ENCODE measurements at places on chromosomes 4 and X.

- no peak for DNase-seq
Measured at GRCh38 chr4:34878961-34879360, 1365.4 kb downstream of the ARAP2 start.

- no peak for DNase-seq
Measured at GRCh38 chr4:106615961-106616360, 247.4 kb upstream of the GIMD1 start.

- DNase-seq, result no peak
Measured at GRCh38 chr4:154184238-154184637, 307.4 kb downstream of the DCHS2 start.

GRCh38 chr4:181416966-181417365, 826.2 kb upstream of the TENM3 start:
- no peak for DNase-seq

GRCh38 chr4:39732728-39733127, 34.8 kb downstream of the UBE2K start:
- DNase-seq, result no peak

DNA sequence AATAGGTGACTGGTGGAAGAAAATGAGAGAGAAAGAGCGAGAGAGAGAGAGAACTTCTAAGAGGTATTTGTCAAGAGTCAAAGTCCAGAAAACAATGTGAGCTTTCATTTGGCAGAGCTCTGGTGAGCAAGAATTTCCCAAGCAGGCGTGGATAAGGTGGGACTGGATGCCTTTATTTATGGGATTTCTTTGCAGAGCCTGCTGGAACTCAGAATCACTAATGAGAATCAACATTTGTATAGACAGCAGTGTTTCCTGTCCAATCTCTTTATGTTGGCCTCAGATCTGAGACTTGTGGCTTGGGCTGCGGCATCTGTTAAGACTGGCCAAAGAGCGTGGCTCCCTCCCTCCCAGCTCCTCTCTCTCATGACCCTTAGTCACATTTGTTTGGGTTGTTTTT, 67.9 kb upstream of the TBL1X start:
- no peak for DNase-seq

DNA sequence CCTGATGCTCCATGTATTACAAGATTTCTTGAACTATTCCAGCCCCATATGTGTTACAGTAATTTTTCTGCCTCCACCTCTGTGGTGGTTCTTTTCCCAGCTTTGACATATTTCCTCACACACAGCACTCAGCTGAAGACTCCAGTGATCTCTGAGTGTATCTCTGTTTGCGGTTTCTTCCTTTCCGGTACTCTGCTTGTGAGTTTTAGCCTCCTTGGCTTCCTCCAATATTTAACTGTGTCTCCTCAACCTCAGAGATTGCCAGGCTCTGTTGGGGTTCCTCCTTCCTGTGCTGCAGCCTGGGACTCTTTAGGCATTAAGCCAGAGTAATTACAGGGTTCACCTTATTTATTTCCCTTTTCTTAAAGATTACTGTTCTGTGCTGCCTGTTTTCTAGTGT, 73.2 kb downstream of the NFKB1 start:
- no peak for DNase-seq

GRCh38 chr4:9812501-9813340, 31.3 kb downstream of the DRD5 start:
- no peak for DNase-seq

- DNase-seq, result no peak
Measured at GRCh38 chr4:168585168-168586091, 88.6 kb downstream of the PALLD start.

DNA sequence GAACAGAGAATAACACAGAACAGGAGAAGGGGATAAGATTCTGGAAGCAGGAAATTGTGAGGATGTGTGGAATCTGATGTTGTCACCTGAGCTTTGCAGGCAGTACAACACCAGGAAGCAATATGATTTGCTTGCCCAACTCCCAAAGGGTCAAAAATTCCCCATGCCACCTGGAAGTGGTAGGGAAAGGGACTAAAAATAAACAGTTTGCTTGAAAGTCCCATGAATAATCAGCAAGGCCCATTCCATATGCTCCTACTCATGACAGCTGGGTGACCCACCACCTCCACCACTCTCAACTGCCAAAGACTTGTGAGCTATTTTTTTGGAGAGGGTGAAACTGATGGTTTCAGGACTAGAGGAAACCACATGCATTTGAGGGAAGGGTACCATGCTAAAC, 168.4 kb downstream of the KCNIP4 start:
- DNase-seq, result no peak

- no peak for DNase-seq
Measured at GRCh38 chrX:38896724-38897298, 95.6 kb downstream of the MID1IP1 start.

DNA sequence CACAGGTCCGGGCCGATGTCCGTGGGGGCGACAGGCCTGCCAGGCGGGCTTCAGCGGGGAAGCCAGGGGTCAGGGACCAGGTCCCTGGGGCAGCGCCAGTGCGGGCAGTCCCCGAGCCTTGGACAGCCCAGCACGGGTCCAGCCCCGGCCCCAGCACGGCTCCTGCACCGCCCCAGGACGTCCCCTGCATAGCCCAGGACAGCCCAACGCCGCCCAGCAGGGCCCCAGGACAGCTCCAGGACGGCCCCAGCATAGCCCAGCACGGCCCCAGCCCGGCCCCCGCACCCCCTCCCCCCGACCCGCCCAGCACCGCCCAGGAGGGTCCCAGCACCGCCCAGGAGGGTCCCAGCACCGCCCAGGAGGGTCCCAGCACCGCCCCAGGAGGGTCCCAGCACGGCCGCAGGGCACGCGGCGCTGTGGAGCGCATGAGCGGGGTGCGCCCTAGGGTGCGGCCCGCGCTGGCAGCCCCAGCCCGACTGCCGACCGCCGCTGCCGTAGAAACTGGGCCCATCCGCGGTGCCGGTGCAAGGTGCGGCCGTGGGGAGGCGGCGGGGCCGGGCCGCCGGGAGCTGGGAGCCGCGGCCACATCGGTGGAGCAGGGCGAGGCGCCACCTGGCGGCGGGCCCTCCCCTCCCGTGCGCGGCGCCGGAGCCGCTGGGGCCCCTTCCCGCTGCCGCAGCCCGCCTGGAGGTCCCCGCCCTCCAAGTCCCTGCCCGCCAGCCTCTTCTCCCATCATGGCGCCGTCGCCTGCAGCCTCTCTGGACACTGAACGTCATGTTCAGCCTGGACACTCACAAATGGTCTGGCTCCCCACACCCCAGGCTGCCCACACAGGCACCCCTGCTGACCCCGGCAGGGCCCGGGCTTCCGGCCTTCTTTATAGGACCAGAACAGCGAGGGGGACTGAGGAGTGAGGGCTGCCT, 106.8 kb upstream of the NKX1-1 start:
- DNase-seq, result peak; percentile 14

DNA sequence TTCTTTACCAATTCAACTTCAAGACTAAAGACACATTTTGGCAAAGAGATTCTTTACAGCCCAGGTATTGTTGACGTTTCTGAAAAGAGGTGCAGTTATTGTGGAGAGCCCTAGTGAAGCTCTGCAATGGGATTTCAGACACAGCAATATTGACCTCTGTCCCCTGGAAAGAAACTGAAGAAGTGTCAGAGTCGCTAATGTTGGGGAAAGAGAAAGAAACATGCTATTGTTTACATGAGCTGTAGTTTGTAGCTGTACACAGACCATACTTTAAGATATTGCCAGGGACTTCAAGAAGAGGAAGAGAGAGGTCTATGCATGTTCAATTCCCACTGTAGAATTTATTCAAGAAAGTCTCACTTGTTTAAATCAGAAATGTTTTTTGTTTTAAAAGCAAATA, 497.3 kb upstream of the BOD1L1 start:
- DNase-seq, result no peak

DNA sequence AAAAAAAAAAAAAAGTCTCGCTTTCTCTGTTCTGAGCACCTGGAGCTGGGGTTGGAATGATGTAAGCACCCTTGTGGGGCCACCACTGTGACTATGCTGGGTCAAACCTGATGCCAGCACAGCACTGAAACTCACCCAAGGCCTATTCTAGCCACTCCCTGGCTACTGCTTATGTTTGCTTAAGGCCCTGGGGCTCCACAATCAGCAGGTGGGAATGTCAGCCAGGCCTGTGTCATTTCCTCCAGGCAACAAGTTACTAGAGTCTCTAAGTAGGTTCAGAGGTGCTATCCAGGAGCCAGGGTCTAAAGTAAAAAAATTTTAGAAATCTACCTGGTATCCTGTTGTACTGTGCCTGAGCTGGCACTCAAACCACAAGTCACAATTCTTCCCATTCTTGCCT, 1306.8 kb downstream of the STIM2 start:
- DNase-seq, result no peak

GRCh38 chr4:45554423-45554822, 569.4 kb downstream of the GABRG1 start:
- no peak for DNase-seq

GRCh38 chrX:125620715-125621587, 301.3 kb downstream of the TEX13C start:
- no peak for DNase-seq

DNA sequence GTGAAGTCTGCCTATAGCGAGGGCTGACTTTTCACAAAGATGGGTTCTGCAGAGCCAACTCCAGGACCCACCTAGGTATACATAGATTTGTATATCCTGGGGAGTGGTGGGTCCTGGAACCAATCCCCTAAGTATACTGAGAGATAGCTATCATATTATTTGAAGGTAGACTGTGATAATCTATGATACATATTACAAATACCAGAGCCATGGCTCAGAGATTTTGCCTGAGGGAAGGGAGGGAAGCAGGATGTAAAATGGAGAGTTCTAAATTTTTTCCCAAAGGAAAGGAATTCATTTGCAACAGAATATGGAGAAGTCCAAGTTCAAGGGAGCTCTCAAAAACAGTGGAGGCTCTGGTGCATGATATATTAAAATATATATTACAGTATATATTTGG, 7.2 kb downstream of the TCEAL3 start:
- DNase-seq, result no peak

DNA sequence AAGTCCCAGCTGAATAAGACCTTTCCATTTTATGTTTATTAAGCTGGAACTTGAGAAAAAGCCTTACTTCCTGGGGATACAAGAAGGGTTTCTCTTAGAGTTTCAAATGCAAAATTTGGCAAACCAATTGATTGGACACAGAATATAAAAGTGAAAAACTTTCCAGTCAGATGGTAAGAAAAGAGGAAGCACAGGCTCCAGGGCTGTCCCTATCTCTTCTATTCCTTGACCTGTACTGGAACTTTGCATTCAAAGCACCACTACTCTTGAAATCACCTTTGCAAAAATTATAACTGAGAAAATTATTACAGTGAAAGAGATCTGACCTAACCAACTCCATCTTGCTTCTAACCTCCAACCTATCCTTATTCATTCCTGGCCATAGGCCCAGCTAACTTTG, 11.7 kb downstream of the PROM1 start:
- no peak for DNase-seq

- DNase-seq, result no peak
Measured at GRCh38 chrX:105565856-105566255, 256.5 kb upstream of the NRK start.

- no peak for DNase-seq
Measured at GRCh38 chr4:54229631-54230483, 764 bp downstream of the PDGFRA start.

- DNase-seq, result no peak
Measured at GRCh38 chrX:53440621-53441517, 6.7 kb upstream of the HSD17B10 start.

GRCh38 chr4:109005523-109005922, 242.7 kb upstream of the ETNPPL start:
- DNase-seq, result no peak

GRCh38 chrX:152915541-152916241, 17.8 kb downstream of the ZNF185 start:
- DNase-seq, result no peak

DNA sequence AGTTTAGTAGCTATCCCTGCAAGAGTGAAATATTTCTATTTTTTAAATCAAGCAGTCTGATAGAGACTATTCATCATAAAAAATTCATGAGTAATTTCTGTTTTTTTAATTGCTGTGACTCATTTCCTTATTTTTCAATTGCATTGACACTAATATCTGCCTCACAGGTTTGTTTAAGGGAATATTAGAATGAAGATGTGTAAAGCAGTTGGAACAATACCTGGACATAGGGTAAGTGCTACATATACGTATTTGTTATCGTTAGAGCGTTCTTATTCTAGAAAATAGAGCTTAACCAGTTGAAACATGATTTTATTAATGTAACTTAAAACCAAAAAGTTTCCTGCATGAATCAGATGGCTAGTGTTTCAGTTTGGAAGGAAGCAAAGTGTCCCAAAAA, 2211.3 kb downstream of the PCDH7 start:
- no peak for DNase-seq

DNA sequence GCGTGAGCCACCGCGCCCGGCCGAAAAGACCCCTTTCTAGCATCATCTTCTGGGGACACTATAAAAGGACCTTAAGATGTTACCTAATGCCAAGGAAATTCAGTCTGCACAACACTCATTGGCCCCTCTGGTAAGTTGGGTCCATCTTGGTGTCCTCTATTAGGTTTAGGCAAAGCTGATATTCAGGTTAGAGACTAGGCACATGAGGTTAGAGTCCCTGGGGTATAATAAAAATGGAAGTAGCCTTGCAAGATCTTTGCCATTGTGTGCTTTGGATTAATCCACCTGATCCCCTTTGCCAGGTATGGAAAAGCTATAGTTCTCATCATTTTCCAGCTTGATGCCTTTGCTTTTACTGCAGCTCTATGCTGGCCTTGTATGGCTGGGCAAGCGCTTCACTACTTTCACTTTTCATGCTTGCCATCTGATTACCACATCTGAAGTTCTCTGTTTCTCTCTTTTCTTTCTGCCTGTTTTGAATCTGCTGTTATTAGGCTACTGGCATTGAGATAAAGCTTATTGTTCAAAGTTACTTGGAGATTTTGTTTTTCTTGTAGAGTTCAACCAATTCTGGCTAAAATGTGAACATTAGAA, 5.4 kb upstream of the ADH4 start:
- no peak for DNase-seq

GRCh38 chr4:150229520-150229919, 151.3 kb downstream of the DCLK2 start:
- no peak for DNase-seq

All from activated gamma-delta T cell treated with anti-CD3 and anti-CD28 coated beads, Interleukin-2, amount 50 U/mL, for 16 hours (primary cell).